ENCODE measurements at places on chromosomes 7 and 10.

GRCh38 chr7:132393789-132394261, 182.4 kb downstream of the PLXNA4 start:
- no peak for DNase-seq

DNA sequence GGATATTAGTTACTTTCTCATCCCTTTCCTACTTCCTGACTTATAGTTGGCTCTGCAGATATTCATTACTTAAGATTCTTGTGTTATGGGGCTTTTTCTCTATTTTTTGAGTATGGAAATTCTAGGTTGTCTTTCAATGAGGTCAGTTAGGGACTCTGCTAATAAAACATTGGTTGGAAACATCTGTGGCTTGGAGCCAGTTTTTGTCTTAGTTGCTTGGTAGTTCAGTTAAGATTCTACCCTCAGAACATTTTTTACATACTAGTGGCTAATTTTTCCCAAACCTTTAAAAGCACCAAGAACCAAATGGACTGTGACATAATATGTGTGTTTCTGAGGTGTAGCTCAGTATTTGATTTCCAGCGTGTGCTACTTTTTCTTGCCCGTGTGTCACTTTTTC, 305.6 kb upstream of the FZD1 start:
- no peak for DNase-seq

GRCh38 chr10:34940436-34940835, 125.3 kb upstream of the PARD3 start:
- DNase-seq = no peak

GRCh38 chr10:118237930-118238329, 104.2 kb downstream of the FAM204A start:
- DNase-seq = no peak

DNA sequence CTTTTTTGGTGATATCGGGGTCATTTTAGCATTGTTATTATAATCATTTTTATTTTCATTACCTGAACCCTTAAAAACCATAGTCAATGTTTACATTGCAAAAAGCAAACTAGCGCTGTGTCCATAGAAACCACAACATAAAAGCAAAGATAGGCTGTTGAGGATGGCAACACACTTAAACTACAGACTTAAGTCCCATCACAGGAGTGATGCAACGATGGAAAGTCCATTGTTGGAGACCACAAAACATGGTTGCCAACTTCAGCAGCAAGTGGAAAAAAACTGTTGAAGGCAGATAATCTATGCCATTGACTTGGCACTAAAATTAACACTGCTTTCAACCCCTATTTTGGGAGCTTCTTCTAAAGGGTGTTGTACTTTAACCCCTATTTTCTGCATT, 398.8 kb upstream of the IGFBP3 start:
- DNase-seq = no peak

DNA sequence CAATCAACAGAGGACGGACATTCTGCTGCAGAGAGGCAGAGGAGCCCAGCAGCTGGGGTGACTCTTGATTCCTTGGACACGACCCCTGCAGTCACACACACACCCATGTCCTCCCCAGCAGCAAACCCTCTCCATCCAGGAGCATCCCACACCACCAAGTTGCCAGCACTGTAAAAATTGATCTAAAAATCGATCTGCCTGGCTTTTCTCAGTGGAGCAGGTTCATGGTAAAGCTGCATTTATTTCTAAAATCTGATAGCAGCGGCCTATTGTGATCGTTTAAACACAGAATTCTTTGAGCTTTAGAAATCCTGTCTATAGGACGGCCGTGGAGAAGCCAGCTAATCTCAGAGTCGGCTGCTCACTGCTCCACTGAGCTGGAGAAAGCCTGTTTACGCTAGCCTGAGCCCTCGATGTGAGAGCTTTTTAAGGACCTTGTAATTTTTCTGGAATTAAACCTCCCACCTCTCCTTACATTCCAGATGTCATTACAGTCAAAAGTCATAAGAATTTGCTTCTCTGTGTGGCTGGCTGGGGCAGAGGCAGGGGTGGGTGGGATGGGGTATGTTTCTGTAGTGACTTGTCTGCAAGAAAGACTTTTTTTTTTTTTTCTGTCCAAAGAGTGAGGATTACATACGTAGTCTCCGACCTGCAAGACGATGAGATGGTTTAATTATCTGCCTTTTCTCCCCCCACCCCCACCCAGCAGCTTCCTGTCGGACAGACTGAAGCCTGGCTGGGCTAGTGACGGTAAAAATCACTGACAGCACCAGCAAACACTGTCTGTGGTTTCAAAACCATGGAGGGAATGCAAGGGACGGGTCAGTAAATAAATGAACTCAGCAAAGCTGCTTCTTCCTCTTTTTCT, 31.6 kb downstream of the TRIM8 start:
- DNase-seq = peak; percentile 40

Data from anterior cingulate cortex (tissue), 58 donors.